T-helper 2 cell treated with Interferon-gamma antibody and Interleukin-4, amounts not matched to agents 5 μg/mL and 100 μg/mL, for 36 hours (primary cell): ENCODE measurements at places on chromosomes 13 and 19.

GRCh38 chr13:101576455-101576854, 124.0 kb downstream of the ITGBL1 start:
- no peak overlapping the region for H3K27ac ChIP-seq
- H3K27me3 ChIP-seq, result peaks cover 2% of the 10 kb centered on the region
- H3K4me1 ChIP-seq, result no peaks in the 10 kb centered on the region
- DNase-seq, result no peak
- no peak overlapping the region for H3K4me3 ChIP-seq

- no peaks in the 10 kb centered on the region for H3K4me1 ChIP-seq
- no peak overlapping the region for H3K4me3 ChIP-seq
- no peak overlapping the region for H3K27ac ChIP-seq
These were observed 72.2 kb downstream of the UFM1 start for GRCh38 chr13:38421590-38422560.

DNA sequence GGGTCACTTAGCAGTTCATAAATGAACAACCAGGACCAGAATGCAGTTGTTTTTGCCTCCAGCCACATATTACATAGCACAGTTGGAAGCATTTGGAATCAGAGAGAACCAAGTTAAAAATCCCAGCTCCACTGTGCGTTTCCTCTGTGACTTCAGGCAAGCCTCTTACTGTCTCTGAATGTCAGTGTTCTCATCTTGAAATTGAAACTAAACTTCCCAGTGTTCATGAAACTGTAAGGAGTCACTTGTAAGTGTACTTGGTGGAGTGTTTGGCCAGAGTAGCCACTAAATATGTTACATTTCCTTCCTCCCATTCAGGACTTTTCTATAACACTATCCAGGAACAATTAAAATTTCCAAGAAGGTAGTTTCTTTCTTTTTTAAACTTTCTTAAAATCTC, 276.8 kb downstream of the KCNRG start:
- H3K4me1 ChIP-seq, result peaks cover 5% of the 10 kb centered on the region
- H3K27me3 ChIP-seq, result peaks cover 58% of the 10 kb centered on the region
- no peak for DNase-seq
- no peak overlapping the region for H3K4me3 ChIP-seq
- H3K27ac ChIP-seq, result no peak overlapping the region
- no peaks in the 10 kb centered on the region for H3K36me3 ChIP-seq

GRCh38 chr13:99074693-99075092, 96.8 kb upstream of the DOCK9 start:
- no peak for DNase-seq
- peaks cover 75% of the 10 kb centered on the region for H3K4me1 ChIP-seq
- H3K27ac ChIP-seq, result no peak overlapping the region
- no peaks in the 10 kb centered on the region for H3K27me3 ChIP-seq

- no peak for DNase-seq
- H3K4me1 ChIP-seq, result peaks cover 14% of the 10 kb centered on the region
- H3K27ac ChIP-seq, result no peak overlapping the region
- no peaks in the 10 kb centered on the region for H3K27me3 ChIP-seq
- H3K4me3 ChIP-seq, result no peak overlapping the region
These were observed 14.8 kb downstream of the DIAPH3 start for GRCh38 chr13:60148918-60149317.

GRCh38 chr13:97272526-97272925, 50.4 kb downstream of the MBNL2 start:
- no peaks in the 10 kb centered on the region for H3K27me3 ChIP-seq
- no peak for DNase-seq
- no peak overlapping the region for H3K27ac ChIP-seq
- H3K4me1 ChIP-seq, result peaks cover 15% of the 10 kb centered on the region

DNA sequence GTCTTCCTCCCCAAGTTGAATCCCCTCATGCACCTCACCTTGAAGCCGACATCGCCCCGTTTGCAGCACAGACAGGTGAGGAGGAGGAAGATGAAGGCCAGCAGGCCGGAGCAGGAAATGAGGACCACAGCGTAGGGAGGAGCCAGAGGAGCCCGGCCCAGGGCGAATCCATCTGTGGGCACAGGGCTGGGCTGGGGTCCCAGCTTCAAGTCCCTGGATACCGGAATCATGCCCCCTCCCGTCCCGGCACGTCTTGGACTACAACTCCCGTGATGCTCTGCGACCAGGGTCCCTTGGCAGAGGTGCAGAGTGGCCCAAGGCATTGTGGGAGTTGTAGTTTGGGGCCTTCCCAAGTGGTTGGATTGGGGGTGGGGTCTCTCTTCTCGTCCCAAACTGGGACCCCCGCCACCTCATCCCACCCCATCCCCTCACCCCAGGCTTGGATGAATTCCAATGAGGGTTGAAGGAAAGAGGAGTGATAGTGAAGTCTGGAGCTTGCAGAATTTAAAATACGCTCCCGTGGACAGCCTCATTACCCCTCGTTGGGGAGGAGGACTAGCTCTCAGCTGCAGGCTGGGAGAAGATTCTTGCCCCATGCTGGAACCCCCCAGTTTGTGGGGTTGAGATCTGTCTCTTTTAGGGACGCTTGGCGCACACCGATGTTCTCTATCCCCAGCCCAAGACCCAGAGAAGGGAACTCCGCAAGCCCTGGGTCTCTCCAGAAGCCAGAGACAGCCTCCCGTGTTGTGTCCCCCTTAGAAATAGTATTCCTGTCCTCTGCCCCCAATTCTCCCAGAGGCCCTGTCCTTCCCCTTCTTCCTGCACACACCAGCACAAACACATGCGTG, 990 bp downstream of the LMTK3 start:
- no peaks in the 10 kb centered on the region for H3K27me3 ChIP-seq
- peak; percentile 63 for DNase-seq
- H3K4me1 ChIP-seq, result peaks cover 7% of the 10 kb centered on the region
- H3K27ac ChIP-seq, result no peak overlapping the region
- peak overlapping the region; percentile 86 for H3K4me3 ChIP-seq

DNA sequence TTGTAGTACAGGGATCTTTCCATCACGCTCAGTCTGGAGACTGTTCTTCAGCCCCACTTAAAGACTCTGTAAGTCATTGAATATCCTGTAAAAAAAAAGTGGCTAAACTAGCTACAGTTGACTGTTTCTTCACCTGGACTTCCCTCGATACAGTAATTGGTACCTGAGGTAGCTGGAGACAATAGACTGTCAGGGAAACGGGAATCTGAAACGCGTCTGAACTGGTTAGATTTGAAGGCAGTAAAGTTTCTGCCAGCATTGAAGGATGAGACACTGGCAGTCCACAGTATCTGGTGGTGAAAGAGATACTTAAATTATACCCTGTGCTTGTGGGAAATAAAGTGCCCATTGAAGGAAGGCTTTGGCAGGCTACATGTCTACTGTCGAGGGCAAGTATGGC, 550.5 kb downstream of the IRS2 start:
- no peaks in the 10 kb centered on the region for H3K36me3 ChIP-seq
- H3K4me1 ChIP-seq, result no peaks in the 10 kb centered on the region
- H3K27ac ChIP-seq, result no peak overlapping the region
- H3K4me3 ChIP-seq, result no peak overlapping the region
- DNase-seq, result no peak
- no peaks in the 10 kb centered on the region for H3K27me3 ChIP-seq

DNA sequence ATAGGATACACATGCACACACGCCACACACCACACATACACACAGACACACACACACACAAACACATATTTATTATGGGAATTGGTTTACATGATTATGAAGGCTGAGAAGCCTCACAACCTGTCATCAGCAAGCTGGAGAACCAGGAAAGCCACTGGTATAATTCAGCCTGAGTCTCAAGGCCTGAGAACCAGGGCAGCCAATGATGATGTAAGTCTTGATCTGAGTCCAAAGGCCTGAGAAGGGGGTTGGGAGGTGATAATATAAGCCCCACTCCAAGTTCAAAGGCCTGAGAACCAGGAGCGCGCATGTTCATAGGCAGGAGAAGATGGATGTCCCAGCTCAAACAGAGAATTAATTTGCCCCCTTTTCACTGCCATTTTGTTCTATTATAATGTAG, 18.7 kb upstream of the SOX21 start:
- peaks cover 2% of the 10 kb centered on the region for H3K27me3 ChIP-seq
- DNase-seq, result no peak
- H3K36me3 ChIP-seq, result no peaks in the 10 kb centered on the region
- no peak overlapping the region for H3K4me3 ChIP-seq
- H3K4me1 ChIP-seq, result no peaks in the 10 kb centered on the region
- no peak overlapping the region for H3K27ac ChIP-seq

DNA sequence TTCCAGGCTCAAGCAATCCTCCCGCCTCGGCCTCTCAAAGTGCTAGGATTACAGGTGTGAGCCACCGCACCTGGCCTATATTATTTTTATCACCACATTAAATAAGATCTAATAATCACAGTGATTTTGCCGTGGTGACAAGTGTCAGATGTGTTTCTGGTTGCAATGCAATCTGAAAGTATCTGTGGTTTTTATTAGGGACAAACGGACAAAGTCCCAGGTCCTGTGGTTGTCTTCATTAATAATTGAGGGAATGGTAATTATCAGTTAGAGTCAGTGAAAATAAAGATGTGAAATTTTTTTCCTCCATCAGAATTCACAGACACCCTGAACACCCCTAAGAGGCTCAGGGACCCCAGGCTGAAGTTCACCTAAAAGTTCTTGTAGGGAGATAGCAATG, 1.3 kb upstream of the TICAM1 start:
- no peak for DNase-seq
- H3K27ac ChIP-seq, result peak overlapping the region; percentile 26
- H3K4me3 ChIP-seq, result peak overlapping the region; percentile 46
- H3K36me3 ChIP-seq, result peaks cover 13% of the 10 kb centered on the region
- peaks cover 16% of the 10 kb centered on the region for H3K4me1 ChIP-seq

GRCh38 chr19:49850487-49851342, at the start of gene PTOV1:
Gene PTOV1, plus strand, starts transcription at chr19:49851159.
- peaks cover 8% of the 10 kb centered on the region for H3K36me3 ChIP-seq
- H3K4me3 ChIP-seq, result peak within 1 kb of the TSS; percentile 91
- H3K27me3 ChIP-seq, result peaks cover 7% of the 10 kb centered on the region
- peak; percentile 89 for DNase-seq
- H3K27ac ChIP-seq, result peak within 1 kb of the TSS; percentile 97

- H3K27me3 ChIP-seq, result no peaks in the 10 kb centered on the region
- H3K36me3 ChIP-seq, result peaks cover 22% of the 10 kb centered on the region
- H3K27ac ChIP-seq, result no peak overlapping the region
- no peak for DNase-seq
- H3K4me1 ChIP-seq, result no peaks in the 10 kb centered on the region
These were observed 70.8 kb downstream of the LNX2 start for GRCh38 chr13:27549406-27549981.

DNA sequence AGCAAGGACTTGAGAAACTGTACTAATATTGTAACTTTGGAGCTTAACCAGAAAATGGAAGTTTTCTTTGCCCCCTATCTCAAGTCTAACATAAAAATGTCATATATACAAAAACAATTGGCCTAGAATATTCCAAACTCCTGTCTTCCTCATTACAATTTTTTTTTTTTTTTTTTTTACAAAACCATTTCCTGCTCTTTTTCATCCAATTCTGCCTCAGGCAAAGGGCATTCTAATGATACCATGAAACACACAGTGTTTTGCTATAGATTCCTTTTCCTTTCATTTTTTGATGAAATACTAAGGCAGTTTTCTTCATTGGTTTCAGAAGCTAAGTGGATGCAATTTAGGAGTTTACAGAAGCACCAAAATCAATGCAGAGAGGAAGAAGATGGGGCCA, 119.7 kb downstream of the LHFPL6 start:
- H3K36me3 ChIP-seq, result no peaks in the 10 kb centered on the region
- no peak for DNase-seq
- no peak overlapping the region for H3K4me3 ChIP-seq
- H3K27me3 ChIP-seq, result peaks cover 14% of the 10 kb centered on the region
- no peaks in the 10 kb centered on the region for H3K4me1 ChIP-seq

DNA sequence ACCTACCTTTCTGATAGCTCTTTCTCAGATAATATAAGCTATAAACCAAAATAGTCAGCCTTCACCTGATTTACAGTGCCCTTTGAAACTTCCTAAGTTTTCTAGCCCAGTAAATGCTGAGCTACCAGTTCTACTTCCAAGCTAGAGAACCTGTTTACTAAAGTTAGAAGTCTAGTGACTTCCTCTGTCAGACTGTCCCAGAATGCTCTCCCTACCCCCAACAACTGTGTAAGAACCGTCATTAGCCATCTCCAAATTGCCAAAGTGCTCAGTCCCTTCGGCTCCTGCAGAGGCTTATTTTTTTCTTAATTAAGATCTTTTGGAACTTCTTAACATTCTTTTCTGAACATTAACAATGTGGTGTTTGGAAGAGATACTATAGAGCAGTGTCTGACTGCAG, 3.2 kb upstream of the ABCC4 start:
- H3K36me3 ChIP-seq, result no peaks in the 10 kb centered on the region
- no peak overlapping the region for H3K27ac ChIP-seq
- H3K4me1 ChIP-seq, result peaks cover 20% of the 10 kb centered on the region
- H3K27me3 ChIP-seq, result peaks cover 11% of the 10 kb centered on the region

DNA sequence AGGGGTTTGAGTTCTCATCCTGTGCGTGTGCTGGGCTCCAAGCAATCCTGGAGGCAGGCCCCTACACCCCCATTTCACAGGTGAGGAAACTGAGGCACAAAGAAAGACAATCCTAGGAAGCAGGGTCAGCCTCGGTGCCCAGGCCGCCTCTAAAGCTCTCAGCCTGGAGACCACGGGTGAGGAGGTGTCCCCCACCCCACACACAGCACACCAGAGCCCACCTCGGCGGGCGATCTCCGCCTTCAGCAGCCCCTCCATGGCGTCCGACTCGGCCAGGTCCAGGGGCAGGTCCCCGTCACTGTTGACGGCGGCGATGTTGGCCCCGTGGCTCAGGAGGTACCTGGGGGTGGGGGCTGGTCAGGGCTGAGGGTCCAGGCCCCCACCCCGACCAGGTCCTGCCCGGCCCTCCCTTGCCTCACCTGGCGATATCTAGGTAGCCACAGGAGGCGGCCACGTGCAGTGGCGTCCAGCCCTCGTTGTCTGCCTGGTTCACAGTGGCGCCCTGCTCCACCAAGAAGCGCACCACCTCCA, 5.1 kb downstream of the PPP1R12C start:
- no peak overlapping the region for H3K27ac ChIP-seq
- peaks cover 31% of the 10 kb centered on the region for H3K36me3 ChIP-seq
- DNase-seq, result no peak
- peaks cover 16% of the 10 kb centered on the region for H3K4me1 ChIP-seq
- no peaks in the 10 kb centered on the region for H3K27me3 ChIP-seq

GRCh38 chr13:65855242-65855805, 1374.8 kb downstream of the PCDH9 start:
- H3K4me3 ChIP-seq, result no peak overlapping the region
- H3K27me3 ChIP-seq, result no peaks in the 10 kb centered on the region
- H3K27ac ChIP-seq, result no peak overlapping the region
- H3K36me3 ChIP-seq, result no peaks in the 10 kb centered on the region

GRCh38 chr19:30076101-30076551, 134.1 kb downstream of the URI1 start:
- H3K27me3 ChIP-seq, result peaks cover 4% of the 10 kb centered on the region
- no peak overlapping the region for H3K27ac ChIP-seq
- H3K4me3 ChIP-seq, result no peak overlapping the region
- DNase-seq, result no peak
- no peaks in the 10 kb centered on the region for H3K4me1 ChIP-seq
- H3K36me3 ChIP-seq, result no peaks in the 10 kb centered on the region

- no peak for DNase-seq
- H3K36me3 ChIP-seq, result no peaks in the 10 kb centered on the region
- no peak overlapping the region for H3K27ac ChIP-seq
- no peak overlapping the region for H3K4me3 ChIP-seq
These were observed 13.5 kb downstream of the ARL11 start for GRCh38 chr13:49641801-49642291.

GRCh38 chr19:46842791-46843190, 7.9 kb downstream of the AP2S1 start:
- no peaks in the 10 kb centered on the region for H3K27me3 ChIP-seq
- no peak overlapping the region for H3K4me3 ChIP-seq
- peak overlapping the region; percentile 51 for H3K27ac ChIP-seq

GRCh38 chr19:11373885-11374432, 507 bp upstream of the SWSAP1 start:
- H3K4me1 ChIP-seq, result peaks cover 20% of the 10 kb centered on the region
- no peak for DNase-seq
- peaks cover 18% of the 10 kb centered on the region for H3K36me3 ChIP-seq
- H3K4me3 ChIP-seq, result no peak overlapping the region
- H3K27me3 ChIP-seq, result no peaks in the 10 kb centered on the region
